ENCODE measurements at places on chromosomes 13 and 19.

- no peak overlapping the region for H3K4me3 ChIP-seq
- no peaks in the 10 kb centered on the region for H3K27me3 ChIP-seq
- DNase-seq: no peak
- no peak overlapping the region for H3K27ac ChIP-seq
Observed at GRCh38 chr13:96444676-96445075, 354.8 kb downstream of the HS6ST3 start.

- no peak overlapping the region for H3K27ac ChIP-seq
- H3K36me3 ChIP-seq: peaks cover 5% of the 10 kb centered on the region
Observed at GRCh38 chr19:49498475-49498874, 2.2 kb downstream of the RPS11 start.

GRCh38 chr19:46076031-46076880, 35.5 kb upstream of the IGFL4 start:
- H3K4me1 ChIP-seq: no peaks in the 10 kb centered on the region
- no peak overlapping the region for H3K27ac ChIP-seq
- H3K27me3 ChIP-seq: peaks cover 25% of the 10 kb centered on the region
- no peak for DNase-seq

- peaks cover 7% of the 10 kb centered on the region for H3K4me1 ChIP-seq
- H3K4me3 ChIP-seq: no peak overlapping the region
- no peak for DNase-seq
- no peak overlapping the region for H3K27ac ChIP-seq
- no peaks in the 10 kb centered on the region for H3K27me3 ChIP-seq
- peaks cover 45% of the 10 kb centered on the region for H3K36me3 ChIP-seq
Observed at GRCh38 chr19:45140144-45140503, 20.7 kb downstream of the NKPD1 start.

- peaks cover 12% of the 10 kb centered on the region for H3K36me3 ChIP-seq
- H3K4me3 ChIP-seq: no peak overlapping the region
- no peak for DNase-seq
- no peaks in the 10 kb centered on the region for H3K27me3 ChIP-seq
- H3K27ac ChIP-seq: no peak overlapping the region
Observed at GRCh38 chr13:110485604-110486003, 75.9 kb downstream of the RAB20 start.

DNA sequence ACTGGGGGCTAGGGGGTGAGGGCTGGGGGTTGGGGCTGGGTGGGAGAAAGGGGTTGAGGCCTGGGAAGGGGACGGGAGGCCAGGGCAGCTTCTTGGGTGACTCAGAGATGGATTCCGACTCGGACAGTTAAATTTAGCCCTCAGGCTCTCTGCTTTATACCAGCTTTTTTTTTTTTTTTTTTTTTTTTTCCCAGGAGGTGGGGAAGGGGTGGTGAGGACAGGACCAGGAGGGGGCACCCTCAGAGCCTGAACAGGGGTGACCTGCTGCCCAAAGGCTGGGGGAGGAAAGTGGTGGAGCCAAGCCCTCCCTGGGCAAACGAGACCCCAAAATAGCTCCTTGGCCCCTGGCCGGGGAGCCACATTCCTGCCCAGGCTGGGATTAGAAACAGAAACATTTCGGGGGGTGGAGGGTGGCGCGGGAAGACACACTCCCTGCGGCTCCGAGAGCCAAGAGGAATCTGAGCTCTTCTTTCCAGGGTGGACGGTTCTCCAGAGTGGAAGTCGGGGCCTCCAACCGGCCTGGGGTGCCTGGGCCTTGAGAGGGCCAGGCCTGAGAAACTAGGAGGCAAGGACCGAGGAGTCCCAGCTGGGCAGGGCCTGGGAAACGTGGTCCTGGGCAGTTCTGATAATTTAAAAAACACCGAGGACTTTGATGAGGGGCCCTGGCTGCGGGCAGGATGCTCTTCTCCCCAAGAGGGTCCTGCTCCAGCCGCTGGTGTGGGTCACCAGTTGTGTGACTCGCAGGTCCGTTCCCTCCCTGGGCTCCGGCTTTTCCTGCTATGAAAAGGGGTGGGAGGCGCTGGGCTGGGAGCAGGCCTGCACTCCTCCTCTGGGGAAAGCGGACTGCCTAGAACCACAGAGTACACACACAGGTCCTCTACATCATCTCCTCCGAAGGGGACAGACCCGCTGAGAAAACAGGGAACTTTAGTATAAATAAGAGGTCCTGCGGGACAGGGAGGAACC, 813 bp upstream of the DMPK start:
- H3K4me1 ChIP-seq: peaks cover 18% of the 10 kb centered on the region
- no peak for DNase-seq
